Esophagus squamous epithelium (tissue), 5 donors: ENCODE measurements at places on chromosomes 3 and 15.

DNA sequence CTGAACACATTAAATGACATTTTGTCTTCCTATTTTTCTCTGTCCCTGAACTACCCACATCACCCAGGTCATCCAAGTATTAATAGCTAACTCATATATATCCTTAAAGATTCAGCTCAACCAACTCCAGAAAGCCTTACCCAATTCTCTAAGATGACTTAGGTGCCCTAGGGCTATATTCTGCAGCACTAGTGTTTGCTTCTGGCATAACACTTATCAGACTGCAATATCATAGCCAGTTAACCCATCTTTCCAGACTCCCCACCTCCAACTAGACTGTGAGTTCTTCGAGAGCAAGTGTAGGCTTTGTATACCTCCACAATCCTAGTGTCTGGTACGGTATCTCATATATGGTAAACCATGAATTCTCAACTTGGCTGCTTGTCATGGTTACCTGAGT lies 50.7 kb downstream of the SST start:
- DNase-seq: no peak

GRCh38 chr3:81776643-81777042 lies 15.2 kb upstream of the GBE1 start:
- DNase-seq: no peak

DNA sequence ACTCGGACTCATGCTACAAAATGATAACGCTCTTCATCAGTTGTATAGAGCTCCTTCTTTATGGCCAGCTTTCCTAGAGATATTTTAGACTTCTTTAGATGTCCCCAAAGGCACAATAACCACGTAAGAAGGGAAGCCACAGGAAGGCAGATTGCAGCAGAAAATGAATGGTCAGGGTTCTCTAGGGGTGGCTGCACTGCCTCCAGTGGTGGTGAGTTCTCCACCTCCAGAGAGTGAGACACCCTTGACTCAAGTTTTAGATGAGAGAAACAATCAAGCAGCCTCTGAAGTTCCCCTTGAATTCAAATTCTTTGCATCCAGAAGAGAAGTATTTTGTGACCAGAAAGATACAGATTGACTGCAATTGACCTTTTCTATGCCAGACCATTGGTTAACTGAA lies 191.5 kb downstream of the TP63 start:
- DNase-seq: no peak

DNA sequence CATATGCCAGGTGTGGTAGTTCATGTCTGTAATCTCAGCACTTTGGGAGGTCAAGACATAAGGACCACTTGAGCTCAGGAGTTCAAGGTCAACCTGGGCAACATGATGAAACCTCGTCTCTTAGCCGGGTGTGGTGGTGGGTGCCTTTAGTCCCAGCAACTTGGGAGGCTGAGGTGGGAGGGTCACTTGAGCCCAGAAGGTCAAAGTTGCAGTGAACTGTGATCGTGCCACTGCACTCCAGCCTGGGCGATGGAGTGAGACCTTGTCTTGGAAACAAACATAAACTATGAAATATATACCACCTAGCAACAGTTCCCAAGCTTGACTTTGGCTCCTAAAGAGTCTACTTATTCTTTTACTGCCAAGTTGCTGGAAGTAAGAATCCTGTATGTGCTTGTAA lies 30.9 kb downstream of the UBE3A start:
- DNase-seq: no peak

DNA sequence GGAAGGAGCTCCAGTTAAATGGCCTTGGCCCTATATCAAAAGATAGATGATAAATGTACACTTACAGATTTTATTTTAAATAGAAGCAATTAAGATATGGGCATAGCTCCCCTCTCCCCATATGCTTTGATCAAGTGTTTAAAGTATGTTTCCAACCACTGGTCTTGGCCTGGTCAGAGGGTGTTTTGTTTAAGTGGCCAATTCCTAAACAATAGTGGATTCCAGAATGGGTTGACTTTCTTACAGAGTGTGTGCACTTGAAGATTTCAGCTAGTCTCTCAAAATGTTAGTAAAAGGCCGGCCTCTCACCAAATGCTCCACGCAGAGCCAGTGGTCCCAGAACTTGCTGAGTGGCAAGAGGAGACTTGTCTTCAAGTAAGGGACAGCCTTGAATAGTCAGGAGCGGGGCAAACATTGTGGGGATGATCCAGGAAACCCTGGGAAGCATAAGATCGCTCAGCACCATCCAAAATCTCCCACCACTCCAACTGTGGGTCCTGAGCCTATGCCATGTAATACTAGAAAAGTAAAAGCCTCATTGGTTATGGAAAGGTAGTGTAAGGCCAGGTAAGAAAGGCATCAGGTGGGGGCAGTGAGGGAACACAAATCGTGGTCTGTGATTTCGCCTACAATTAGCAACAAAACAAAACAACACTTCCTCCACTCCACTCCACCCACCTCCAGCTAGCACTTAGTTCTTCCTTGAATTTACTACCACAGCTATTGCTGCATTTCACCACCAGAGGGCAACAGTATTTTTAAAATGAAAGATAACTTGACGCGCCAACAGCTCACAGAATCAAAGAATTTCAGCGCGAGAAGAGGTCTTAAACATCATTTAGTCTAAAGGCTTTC lies 4.8 kb downstream of the RARRES1 start:
- DNase-seq: no peak

DNA sequence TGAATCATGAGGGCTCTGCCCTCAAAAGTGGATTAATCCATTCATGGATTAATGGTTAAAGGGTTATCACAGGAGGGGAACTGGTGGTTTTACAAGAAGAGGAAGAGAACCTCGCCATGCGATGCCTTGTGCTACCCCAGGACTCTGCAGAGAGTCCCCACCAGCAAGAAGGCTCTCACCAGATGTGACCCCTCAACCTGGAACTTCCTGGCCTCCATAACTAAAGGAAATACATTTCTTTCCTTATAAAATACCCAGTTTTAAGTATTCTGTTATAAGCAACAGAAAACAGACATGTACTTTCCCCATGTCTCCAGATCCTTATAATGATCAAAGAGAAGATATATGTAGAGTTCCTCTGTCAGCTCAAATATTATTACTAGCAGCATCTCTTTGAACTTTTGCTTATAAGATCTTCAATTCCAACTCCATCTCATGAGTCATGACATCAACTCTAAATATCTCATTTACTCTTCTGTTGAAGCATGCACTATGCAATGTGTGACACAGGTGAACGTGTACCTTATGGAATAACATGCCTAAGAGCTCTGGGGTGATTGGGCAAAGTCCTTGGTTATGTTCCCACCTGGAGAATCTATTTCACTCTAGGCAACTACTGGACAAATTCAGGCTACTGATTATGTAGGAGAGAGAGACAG lies 37.5 kb upstream of the ZBTB38 start:
- no peak for DNase-seq
